ENCODE measurements at places on chromosomes 6 and 20.
A peak's percentile ranks its signal among the peaks of the same experiment; 100 is the strongest.

GRCh38 chr6:31478186-31478950, 19.6 kb upstream of the MICB start:
- DNase-seq: no peak

DNA sequence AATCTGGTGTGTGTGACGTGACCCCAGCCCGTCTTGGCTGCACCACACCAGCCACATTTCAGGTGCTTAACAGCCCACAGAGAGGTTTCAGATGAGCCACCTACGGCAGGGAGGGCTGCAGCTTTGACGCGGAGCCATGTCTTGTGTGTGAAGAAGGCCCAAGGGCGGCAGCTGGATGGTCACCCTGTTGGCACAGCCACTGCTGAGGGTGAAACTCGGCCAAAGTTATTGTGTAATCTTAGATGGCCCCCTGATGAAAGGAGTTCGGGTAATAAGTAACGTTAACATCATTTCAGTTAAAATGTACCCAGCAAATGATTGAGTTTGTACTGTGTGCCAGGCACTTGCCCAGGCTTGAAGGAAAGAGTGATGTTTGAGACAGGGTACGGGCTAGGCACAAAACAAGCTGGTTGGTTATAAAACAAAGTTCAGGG, 97.2 kb downstream of the SSR1 start:
- no peak for DNase-seq

GRCh38 chr6:131062241-131063027, 611 bp downstream of the EPB41L2 start:
- DNase-seq: peak; percentile 45

GRCh38 chr6:98532004-98532403, 302.4 kb upstream of the POU3F2 start:
- no peak for DNase-seq

DNA sequence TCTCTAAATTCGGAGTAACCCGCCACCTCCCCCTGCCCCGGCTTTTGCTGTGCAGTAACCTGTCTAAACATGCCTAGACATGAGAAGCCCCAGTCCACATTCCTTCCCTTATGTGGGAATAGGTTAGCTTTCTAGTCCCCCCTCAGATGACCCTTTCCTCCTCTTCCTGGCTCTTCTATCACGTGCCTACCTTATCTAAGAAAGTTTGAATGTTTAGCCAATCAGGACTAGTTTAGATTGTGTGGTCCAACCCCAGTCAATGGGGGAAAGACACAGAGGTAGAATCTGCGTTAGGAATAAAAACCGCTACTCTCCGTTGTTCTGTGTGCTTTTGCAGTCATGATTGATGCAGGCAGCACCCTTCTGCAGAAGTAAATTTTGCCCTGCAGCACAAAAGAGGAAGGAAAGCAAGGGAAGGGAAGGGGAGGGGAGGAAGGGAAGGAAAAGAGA, 69.0 kb upstream of the CD93 start:
- no peak for DNase-seq

- DNase-seq: no peak
Measured at GRCh38 chr6:18242062-18242851, 22.1 kb downstream of the DEK start.

GRCh38 chr6:7389451-7390225, at the start of the genes CAGE1 and RIOK1:
CAGE1 (minus strand) TSS chr6:7389742; CDS start chr6:7387173, 2,569 bp downstream.
RIOK1 (plus strand) TSS chr6:7389808; CDS start chr6:7390003, 195 bp downstream.
- peak; percentile 97 for DNase-seq

- DNase-seq: peak; percentile 42
Measured at GRCh38 chr6:30915591-30915946, 1.5 kb downstream of the VARS2 start.

DNA sequence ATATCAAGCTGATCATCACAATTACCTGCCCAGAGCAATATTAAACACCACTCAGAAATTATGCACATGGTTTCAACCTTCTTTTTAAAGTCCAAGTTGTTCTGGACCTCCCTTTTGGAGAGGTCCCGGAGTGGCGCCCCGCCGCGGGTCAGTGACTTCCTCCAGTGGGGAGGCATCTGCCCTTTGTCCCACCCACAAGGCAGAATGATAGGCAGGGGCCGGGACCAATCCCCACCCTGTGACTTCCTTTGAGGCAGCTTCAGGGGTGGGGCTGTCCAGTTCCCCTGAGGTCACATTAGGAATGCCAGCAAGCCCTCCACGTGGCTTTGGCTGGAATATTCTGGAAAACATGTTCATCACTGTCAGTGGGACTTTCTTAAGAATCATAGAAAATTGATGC, 207.0 kb downstream of the ANKRD60 start:
- no peak for DNase-seq

- no peak for DNase-seq
Measured at GRCh38 chr6:114218437-114219340, 124.1 kb downstream of the HS3ST5 start.

- no peak for DNase-seq
Measured at GRCh38 chr20:10911298-10911697, 237.5 kb upstream of the JAG1 start.

DNA sequence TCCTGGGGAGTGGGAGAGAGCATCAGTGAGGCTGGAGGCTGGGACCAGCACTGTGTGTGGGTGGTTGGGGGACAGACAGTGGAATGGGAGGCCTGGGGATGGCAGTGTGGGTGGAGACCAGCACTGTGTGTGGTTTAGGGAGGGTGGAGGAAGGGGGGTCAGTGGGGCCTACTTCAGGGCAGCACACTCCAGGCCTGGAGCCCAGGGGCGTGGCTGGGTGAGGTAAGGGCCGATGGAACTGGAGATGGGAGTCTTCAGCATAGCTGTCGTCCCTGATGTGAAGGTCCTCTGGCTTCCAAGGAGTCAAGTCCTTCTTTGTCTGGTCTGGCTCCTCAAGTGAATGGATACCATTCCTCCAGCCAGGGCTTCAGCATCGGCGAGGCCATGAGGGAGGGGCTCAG, 18.6 kb downstream of the KCNK17 start:
- peak; percentile 61 for DNase-seq

DNA sequence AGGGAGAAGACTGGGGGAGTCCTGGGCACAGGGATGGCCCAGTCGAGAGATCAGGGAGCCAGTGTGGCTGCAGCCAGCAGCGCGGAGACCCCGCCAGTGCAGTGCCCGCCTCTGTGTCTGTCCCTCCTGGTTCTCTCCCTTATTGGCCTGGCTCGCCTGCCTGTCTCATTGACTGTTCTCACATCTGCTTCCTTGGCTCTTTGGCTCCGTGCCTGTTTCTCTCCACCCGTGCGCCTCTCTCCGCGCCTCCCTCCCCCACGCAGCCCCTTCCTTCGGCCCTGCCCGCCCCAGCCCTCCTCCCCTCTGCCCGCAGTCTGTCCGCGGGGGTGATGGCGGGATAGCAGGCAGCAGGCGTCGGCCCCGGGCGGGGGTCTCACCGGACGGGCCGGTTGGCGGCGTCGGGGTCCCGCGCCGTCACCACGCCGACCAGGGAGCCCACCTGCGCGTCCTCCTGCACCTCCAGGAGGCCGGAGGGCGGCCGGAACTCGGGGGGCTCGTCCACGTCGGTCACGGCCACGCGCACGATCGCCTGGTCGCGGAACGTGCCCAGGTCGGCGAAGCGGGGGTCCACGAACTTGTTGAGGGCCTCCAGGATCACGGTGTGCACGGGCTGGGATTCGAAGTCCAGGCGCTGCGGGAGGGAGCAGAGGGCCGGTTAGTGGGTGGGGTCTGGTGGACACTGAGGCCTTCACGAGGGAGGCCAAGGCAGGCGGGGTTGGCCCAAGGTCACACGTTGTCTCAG, 92.0 kb downstream of the CD40 start:
- no peak for DNase-seq

- DNase-seq: no peak
Measured at GRCh38 chr6:36957773-36958271, 3.3 kb downstream of the PI16 start.

DNA sequence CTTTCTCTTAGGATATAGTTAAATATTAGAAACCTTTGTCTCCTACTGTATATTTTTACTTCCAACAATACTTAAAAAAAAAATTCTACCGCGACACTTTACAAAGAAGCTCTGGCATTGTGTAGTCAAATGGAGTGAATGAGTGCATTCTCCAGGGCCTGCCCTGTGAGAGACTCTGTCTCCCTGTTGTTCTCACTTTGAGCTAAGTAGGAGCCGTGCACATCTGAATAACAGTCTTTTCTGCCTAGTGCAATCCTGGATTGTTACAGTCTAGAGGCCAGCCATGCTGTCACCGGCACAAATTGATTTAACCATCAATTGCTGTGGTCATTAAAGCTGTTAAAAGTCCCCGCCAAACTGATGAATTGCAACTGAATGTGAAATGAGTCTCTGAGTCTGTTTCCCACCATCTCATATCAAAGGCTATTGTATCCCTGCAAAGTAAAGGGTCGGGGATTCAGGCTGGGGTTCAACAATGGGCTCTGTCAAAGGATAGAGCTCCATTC, 156.0 kb downstream of the RFPL4B start:
- DNase-seq: peak; percentile 51

DNA sequence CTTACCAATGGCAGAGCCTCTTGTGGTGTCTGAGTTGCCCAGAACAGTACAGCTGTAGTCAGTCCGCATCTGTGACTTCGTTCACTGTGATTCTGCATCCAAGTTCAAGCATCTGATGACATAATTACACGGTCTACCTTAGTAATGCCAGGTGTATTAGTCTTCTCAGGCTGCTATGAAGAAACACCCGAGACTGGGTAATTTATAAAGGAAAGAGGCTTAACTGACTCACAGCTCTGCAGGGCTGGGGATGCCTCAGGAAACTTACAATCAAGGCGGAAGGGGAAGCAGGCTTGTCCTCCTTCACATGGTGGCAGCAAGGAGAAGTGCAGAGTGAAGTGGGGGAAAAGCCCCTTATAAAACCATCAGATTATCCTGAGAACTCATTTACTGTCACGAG, 163.9 kb upstream of the SULF2 start:
- DNase-seq: no peak

GRCh38 chr20:44776980-44777379, 31.3 kb downstream of the KCNK15 start:
- no peak for DNase-seq

GRCh38 chr6:162099685-162100084, 627.9 kb downstream of the PRKN start:
- no peak for DNase-seq

DNA sequence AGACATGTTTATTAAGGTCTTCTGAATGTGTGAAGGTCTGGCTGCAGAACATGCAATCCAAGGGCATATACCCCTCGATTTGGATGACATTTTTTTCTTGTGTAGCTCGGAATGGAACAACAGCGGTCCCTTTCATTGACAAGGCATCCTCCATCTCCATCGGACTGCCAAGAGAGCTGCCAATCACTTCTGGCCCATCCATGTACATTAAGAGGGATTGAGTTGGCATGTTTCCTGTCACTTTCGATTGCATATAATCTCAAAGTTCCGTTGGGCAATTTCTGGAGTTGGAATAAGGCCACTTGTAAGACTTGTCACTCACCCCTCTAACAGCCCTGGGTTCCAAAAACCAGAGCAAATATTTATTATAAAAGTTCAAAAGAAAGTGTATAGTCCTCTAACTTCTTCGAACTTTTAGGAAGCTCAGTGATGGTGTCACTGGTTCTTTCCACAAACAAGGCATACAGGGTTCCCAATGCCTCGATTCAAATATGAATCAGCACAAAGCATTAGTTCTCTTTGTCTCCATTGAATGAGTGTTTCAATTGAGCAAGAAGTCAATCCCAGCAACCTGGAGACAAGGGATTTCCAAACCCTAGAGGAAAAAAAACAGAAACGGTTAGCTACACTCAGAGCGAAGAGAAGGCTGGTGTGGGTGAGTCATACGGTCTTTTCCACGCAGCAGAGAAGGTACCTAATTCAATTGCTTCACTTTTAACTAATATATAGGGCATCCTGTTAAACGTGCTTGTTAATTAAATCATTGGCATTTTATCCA, 10.9 kb downstream of the ZNF217 start:
- no peak for DNase-seq

GRCh38 chr6:135014353-135014832, 40.2 kb downstream of the HBS1L start:
- no peak for DNase-seq

DNA sequence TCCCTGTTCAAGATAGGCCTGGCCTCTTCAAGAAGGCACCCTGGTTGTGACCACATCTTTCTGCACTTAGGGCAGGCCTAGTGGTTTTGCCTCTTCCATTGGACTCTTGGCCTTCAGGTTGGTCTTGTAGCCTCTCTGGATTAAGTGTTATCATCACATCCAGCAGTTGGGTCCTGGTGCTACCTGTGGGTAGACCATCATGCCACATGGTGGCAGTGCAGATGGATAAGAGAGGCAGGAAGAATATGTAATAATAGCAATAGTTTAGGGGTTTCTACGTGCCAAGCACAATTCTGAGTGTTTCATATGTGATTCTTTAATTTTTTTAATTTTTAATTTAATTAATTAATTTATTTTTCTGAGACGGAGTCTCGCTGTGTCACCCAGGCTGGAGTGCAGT, 28.5 kb upstream of the SNRPB2 start:
- DNase-seq: no peak

- DNase-seq: no peak
Measured at GRCh38 chr6:31969712-31970603, 2.0 kb downstream of the DXO start.

DNA sequence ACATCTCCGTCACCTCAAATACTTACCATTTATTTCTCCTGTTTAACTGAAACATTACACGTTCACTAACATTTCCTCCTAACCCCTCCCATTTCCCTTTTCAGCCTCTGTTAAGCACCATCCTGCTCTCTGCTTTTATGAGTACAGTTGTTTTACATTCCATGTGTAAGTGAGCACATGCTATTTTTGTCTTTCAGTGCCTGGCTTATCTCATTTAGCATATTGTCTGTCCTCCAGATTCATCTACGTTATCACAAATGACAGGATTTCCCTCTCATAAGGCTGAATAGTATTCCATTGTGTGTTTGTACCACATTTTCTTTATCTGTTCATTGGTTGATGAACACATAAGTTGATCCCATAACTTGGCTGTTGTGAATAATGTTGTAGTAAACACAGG, 22.7 kb downstream of the TAF11 start:
- no peak for DNase-seq

DNA sequence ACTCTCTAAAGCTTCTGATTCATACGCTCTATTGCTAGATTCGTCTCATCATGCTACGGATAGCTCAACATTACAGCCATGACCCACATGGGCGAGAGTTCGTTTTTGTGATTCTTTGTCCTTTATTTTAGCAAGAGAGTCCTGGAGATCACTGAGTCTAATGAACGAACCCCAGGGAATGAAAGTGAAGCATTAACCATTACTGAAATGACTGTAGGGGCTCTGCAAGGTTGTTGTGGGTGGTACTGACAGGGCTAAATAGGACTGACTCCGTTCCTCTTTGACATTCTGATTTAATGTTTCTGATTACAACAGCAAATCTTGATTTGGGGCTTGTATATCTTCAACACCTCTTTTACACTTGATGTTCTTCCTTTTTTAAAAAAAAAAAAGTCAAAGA, 13.7 kb upstream of the RTF2 start:
- DNase-seq: no peak

DNA sequence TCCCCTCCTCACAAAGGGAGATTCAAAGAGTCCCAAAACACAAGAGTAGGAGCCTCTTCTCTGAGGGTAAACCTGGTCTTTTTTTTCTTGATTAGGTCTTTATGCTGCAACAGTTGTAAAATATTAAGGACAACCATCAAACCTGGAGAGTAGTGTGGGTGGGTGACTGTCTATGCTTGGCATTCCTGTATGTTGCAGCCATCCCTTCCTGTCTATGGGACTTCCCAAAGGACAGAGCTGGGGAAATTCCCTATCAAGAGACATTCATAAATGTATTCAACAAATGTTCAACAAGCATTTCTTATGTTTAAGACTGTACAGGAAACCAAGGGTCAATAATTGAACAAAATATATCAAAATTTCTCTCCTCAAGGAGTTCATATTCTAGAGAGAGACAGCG, 5.5 kb downstream of the BTN2A2 start:
- no peak for DNase-seq
